ENCODE measurements at places on chromosomes 7 and 10. TPM values are rescaled to one million over a fixed set of nuclear protein-coding genes. Genes with fewer than 3 reads are reported as not detected.

DNA sequence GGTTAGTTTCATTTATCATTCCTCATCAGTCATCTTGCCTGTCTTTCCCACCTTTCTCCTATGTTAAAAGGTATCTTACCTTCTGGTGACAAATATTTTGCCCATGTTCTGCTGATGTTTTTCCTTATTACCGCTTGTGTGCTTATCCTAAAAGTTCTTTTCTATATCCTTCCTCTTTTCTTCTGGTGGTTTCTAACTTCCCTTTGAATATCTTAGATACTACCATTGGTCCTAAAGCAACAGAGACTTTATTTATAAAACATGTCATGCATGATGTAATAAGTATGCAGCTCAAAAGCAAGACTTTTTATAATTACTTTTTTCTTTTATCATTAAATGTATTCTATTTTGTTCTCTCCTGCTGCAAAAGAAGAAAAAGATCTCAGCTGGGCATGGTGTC is 24.8 kb downstream of the TBC1D12 start:
- no peak for DNase-seq

DNA sequence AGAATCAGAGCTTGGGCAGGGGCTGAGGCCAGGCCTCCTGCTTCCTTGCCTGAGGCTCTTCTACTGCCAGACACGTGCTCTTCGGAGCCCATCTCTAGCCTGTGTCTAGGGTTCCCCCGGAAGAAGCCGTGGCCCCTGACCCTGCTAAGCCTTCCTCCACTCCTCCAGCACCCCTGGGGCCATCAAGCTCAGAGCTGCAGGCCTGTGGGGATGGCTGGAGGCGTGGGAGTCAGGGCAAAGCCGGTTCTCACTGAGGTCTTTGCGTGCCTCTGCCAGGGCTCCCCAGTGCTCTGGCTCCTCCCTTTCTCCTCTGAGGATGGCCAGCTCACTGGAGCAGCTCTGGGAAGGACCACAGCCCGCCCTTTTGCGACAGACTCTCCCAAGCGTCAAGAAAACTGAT is 34.4 kb downstream of the GHRHR start:
- no peak for DNase-seq

- DNase-seq, result no peak
Measured at GRCh38 chr7:44978511-44979366, at the start of gene MYO1G. MYO1G (minus strand) TSS chr7:44979015; CDS start chr7:44978961, 54 bp downstream.

GRCh38 chr7:101835136-101835535 is 17.7 kb downstream of the CUX1 start:
- no peak for DNase-seq

DNA sequence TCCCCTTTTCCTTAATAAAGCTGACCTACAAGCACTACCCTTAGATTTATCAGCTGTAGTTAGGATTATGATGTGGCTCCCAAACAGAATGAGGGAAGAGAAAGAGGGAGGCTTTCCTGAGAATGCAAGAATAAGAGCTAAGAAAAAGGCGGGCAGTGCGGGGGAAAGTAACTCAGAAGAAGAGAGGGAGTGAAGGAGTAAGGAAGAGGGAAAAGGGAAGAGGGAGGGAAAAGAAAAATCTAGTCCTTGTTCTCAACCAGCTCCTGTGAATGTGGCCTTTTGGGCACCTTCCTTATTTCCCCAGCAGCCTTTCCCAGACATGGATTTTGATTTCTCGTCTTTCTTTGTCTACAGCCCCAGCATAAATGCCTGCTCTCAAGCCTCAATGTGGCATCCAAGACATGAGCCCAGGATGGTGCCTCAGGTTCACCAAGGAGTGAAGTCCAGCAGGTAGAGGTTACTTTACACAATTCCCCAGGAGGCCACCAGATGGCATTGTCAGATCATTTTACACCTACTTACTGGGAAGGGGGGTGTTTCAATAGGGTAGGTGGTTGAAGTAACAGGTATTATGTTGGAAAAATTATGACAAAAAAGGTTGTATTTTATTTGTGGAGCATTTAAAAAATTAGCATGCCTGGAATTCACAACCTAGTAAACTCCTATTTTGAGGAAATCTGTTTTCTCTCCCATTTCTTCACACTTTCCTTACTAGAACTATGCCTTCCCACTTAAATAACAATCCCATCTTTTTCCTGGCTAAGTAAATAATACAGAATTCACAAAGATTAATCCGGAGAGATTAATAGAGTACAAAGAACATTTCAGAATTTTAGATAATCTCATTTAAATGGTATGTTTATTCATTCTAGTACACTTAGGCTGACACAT is 106.5 kb downstream of the HTR7 start:
- DNase-seq, result no peak

GRCh38 chr10:5584895-5585516 is 60.2 kb downstream of the CALML3 start:
- DNase-seq, result no peak

GRCh38 chr7:38558761-38559345 is 72.3 kb downstream of the AMPH start:
- DNase-seq, result peak; percentile 7

GRCh38 chr7:142603870-142604448 is 145.3 kb upstream of the PRSS1 start:
- peak; percentile 33 for DNase-seq

- DNase-seq, result no peak
Measured at GRCh38 chr10:97333601-97334369, 744 bp downstream of the FRAT2 start.

DNA sequence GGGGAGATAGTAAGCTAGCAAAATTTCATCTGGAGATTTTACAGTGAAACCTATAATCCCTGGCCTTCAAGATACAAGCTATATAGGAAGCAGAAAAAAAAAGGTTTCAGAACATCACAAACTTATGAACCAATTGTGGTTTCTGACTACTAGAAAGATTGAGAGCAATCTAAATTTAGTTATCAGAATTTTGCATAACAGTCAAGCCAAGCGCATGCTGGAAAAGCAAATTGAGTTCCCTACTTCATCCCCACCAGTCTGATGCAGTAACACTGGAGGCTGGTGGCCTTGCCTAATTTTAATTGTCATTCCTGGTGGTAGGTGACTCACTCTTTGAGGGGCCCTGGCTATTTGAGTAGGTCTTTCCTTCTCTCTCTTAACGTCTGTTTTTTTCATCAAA is 46.3 kb upstream of the ELMO1 start:
- no peak for DNase-seq

DNA sequence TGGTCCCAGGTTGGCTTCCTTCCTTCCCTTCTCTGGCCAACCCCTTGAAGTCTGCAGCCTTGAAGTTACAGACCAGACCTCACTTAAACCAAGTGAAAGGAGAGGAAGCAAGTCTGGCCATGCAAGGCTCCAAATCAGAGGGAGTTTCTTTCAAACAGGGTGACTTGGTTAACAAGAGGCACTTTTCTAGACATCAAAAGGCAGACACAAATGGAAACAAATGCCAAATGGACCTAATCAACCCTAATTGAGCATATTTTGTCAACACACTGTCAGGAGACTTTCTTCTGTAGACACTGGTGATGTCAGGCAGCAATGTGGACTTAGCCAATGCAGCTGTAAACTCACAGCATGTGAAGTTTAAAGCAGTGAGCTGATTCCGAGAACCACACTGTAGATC is 282.7 kb upstream of the FZD8 start:
- no peak for DNase-seq

- DNase-seq, result no peak
Measured at GRCh38 chr7:77933394-77933793, 134.8 kb downstream of the PHTF2 start.

GRCh38 chr7:90568213-90568612 is 27.9 kb upstream of the CDK14 start:
- no peak for DNase-seq

GRCh38 chr7:2956076-2956475 is 87.6 kb downstream of the CARD11 start:
- no peak for DNase-seq

- DNase-seq, result no peak
Measured at GRCh38 chr7:128373606-128374005, 12.1 kb upstream of the PRRT4 start.

GRCh38 chr10:22742678-22743077 is 28.3 kb upstream of the PIP4K2A start:
- no peak for DNase-seq

GRCh38 chr10:71769279-71769823 is 4.0 kb downstream of the VSIR start:
- no peak for DNase-seq

GRCh38 chr7:105587909-105588635 is 6.8 kb upstream of the EFCAB10 start:
- DNase-seq, result no peak

NKX2-3 gene
- polyA plus RNA-seq, result 0.97 TPM

CFAP46 gene
- polyA plus RNA-seq, result 0.12 TPM

HMX3 gene
- polyA plus RNA-seq, result not detected

GRK5 gene
- polyA plus RNA-seq, result 19.1 TPM

TAS2R41 gene
- not detected for polyA plus RNA-seq

ANKRD30A gene
- polyA plus RNA-seq, result not detected

OR6B1 gene
- polyA plus RNA-seq, result not detected

ASNS gene
- 11.3 TPM for polyA plus RNA-seq

BHLHA15 gene
- polyA plus RNA-seq, result 0.37 TPM

ZSWIM8 gene
- polyA plus RNA-seq, result 80.1 TPM

AEBP1 gene
- polyA plus RNA-seq, result 72.1 TPM

SCART1 gene
- 1.1 TPM for polyA plus RNA-seq

STEAP4 gene
- 7.5 TPM for polyA plus RNA-seq

OR2A7 gene
- 1.1 TPM for polyA plus RNA-seq
